D341Med (cell line): ENCODE measurements at places on chromosomes 2 and 18.

DNA sequence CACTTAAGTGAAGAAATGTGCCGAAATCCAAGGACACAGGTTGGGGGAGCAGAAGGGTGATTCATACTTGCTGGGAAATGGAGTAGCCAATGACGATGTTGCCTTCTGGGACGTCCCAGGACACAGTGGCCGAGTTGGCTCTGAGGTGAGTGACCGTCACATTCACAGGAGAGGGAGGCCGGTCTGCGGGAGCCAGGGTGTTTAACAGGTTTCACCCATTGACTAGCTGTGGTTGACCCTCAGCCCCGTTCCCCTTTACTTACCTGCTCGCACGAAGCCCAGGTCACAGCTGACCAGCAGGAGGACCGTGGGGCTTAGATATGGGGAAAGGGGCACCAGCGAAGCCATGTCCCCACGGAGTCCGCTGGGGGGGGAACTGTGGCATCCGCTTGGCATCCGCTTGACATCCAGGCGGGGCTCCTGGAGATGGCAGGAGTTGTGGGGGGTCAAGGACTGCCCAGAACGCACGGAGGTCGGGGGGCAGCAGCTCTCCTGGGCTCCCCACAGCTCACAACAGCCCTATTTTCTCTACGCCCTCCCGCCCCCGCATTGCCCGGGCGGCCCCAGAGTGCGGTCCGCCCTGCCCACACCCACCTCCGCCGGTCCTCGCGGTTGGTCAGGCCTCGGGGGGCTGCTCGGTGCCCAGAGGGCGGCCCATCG lies 586 bp downstream of the FNDC4 start:
- no peak for DNase-seq

GRCh38 chr18:68566991-68567390 lies 147.9 kb downstream of the TMX3 start:
- DNase-seq: no peak

DNA sequence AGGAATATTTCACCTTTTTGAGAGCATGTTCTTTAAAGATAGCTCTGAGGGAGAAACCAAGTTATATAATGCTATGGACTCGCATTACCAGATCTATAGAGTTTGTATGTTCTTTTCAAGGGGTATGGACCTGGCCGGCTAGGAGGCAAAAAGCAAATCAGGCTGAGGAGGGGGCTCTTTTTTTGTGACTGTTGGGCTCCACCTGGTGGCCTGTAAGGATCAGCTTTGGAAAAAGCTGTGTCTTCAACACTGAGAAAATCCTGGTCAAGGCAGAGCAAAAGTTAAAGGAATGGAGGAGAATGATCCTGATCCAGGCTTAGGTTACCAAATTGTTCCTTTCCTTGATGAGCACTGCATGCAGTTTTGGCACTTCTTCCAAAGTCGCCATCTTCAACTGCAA lies 180.5 kb downstream of the DIS3L2 start:
- DNase-seq: peak; percentile 67

GRCh38 chr2:15448250-15448839 lies 112.8 kb downstream of the NBAS start:
- DNase-seq: no peak

- DNase-seq: no peak
These were observed 44.0 kb downstream of the SDC1 start for GRCh38 chr2:20180676-20181648.

- DNase-seq: peak; percentile 5
These were observed 14.2 kb upstream of the GAL3ST2 start for GRCh38 chr2:241762321-241762932.

DNA sequence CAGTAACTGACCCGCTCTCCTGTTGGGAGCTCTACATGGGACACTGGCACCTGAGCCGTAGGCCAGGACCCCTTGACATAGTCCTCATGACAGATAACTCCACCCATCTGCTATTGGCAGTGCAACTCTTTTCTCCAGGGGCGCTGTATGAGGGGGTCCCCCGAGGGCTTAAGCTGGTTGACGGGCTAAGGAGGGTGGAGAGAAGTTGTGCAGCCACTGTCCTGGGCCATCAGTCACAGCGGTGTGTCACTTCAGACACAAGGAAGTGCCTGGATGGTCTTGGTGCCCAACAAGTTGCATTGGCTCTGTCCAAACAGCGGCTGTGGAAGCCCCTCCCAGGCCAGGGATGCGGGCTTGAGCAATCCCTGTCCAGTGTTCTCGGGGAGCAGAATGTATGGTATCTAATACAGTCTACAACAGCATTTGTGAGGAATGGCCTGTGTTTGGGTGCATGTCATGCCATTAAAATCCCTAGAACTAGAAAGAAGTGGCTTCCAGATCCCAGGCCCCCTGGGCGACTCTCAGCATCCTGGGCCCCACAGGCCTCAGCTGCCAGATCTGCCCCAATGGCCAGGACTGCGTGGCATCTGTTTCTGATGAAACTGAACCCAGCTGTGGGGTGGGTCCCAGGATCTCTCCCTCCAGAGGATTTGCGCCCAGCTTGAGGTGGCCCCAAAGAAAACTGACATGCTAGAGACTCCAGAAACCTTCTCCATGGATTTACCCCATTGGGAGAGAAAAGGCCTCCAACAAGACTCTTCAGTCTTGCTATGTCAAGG lies 23.3 kb downstream of the TTC32 start:
- DNase-seq: no peak

GRCh38 chr2:50449306-50449705 lies 582.6 kb downstream of the NRXN1 start:
- DNase-seq: no peak

DNA sequence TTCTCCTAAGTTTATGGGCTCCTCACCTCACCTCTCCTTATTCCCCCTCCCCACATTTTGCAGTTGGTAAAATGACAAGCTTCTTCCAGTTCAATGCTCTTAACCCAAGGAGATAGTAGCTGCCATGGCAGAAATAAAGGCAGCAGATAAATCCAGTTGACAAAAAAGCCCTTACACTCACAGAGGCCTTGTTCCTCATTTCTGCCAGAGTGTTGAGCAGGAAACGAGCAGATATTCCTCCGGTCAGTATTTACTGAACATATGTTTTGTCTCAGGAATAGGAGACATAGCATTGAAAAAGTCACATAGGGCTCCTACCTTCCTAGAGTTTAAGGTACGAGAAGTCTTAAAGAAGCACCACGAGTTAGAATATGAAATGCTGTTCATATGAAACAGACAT lies 493.7 kb upstream of the TNP1 start:
- DNase-seq: no peak

- no peak for DNase-seq
These were observed 17.8 kb downstream of the CFAP210 start for GRCh38 chr2:169676357-169676756.

DNA sequence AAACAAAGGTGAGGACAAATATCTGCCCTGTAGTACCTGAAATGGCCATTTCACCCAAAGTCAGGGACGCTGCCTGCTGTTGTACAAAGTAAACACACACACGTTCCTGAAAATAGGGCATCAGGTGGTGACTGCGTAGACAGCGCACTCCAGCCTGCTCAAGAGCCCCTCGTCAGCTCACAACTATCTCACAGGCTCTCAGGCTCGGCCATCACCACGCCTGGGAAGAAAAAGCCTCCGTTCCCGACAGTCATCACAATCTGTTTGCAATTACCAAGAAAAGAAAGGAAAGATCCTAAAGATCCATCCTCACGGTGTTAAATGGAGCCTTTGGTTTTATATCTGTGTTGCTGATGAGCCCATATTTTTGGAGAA lies 230.2 kb downstream of the ZNF516 start:
- no peak for DNase-seq

- DNase-seq: no peak
These were observed 42.1 kb downstream of the TPGS2 start for GRCh38 chr18:36786686-36787085.

- DNase-seq: no peak
These were observed 64.1 kb upstream of the MEIS1 start for GRCh38 chr2:66370824-66371223.

GRCh38 chr2:148207111-148207510 lies 186.2 kb downstream of the MBD5 start:
- DNase-seq: no peak

GRCh38 chr2:109343460-109343859 lies 214.5 kb downstream of the SH3RF3 start:
- no peak for DNase-seq

GRCh38 chr2:241686324-241686649 lies 328 bp downstream of the DTYMK start:
- DNase-seq: no peak

- no peak for DNase-seq
These were observed 59.9 kb upstream of the TGFA start for GRCh38 chr2:70613521-70613920.

- DNase-seq: peak; percentile 67
These were observed 223.1 kb downstream of the AGAP1 start for GRCh38 chr2:235716875-235717496.

DNA sequence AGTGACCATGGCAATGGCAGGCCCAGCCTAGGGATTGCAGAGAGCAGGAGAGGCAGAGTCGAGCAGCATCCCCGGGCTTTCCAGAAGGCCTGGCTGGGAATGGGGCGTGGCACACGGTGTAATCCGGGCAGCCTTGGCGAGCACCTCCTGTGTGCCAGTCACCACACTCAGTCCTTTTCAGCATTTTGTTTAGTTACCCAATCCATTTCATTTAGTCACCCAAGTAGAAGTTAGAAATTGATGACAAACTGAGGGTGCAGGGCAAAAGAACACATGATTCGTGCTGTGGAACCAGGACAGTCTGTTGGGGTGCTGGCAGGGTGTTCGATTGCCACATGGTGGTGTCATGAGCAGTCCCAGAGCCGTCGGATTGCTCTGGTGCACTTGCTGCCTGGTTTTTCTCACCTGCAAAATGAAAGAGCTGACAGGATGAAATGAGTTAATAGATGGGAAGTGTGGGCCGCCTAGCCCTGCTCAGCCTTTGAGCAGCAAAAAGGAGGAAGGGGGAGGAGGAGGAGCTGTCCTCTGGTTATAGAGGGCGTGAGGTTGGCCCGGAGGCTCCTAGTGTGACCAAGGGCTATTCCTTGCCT lies 299.4 kb downstream of the AGAP1 start:
- DNase-seq: peak; percentile 52

- no peak for DNase-seq
These were observed 1.5 kb upstream of the MPPE1 start for GRCh38 chr18:11909591-11910026.

DNA sequence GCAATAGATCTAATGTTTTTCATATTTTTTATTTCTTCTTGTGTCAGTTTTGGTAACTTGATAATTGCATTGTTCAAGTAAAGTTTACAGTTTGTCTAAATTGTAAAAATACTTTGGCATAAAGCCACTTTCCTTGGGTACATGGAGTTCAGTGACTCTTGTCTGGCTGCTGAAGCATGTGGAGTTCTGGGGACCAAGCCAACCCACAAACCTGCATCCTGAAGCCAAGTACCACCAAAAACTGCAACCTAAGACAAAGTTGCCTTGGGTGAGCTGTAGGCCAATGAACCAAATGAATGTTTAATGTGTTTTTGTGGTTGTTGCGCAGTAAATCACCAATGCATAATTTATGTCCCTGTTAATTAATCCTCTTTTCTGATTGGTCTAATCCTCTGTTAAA lies 872.6 kb downstream of the BCL11A start:
- DNase-seq: no peak

GRCh38 chr2:167438206-167438605 lies 549.9 kb downstream of the XIRP2 start:
- no peak for DNase-seq

DNA sequence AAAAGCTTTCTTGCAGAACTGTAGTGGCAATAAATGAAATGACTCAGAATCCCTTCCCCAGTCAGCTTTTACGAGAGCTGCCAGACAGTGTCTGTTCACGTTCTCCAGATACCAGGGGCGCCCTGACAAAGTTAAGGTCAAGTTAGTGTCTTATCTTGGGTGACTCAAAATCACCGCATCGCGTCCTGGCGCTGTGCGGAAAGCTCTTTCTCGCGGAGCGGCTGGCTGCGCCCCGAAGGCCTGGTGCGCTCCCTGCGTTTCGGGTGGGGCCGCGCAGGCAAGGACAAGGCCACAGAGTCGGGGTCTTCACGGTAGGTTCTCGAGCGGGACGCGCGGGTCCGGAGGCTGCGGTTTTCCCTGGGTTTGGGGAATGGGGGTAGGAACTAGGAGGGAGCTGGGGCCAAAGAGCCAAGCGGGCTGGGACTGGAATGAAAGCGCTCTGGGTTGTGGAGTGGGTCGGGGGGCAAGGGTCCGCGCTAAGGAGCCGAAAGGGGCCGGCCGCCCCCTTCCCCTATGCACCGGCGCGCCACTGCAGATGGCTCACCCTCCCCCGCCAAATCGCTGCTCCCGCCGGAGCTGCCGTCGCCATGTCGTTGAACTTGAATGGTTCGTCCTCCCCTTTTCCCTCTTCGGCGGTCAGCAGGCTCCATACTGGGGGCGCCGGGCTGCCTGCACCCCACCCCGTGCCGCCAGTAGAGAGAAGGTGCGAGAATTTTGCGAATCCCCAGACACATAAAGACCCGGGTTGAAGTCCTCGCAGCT lies 2.6 kb upstream of the HOXD11 start:
- no peak for DNase-seq

- DNase-seq: no peak
These were observed 129.8 kb downstream of the PDE11A start for GRCh38 chr2:177942731-177943130.

DNA sequence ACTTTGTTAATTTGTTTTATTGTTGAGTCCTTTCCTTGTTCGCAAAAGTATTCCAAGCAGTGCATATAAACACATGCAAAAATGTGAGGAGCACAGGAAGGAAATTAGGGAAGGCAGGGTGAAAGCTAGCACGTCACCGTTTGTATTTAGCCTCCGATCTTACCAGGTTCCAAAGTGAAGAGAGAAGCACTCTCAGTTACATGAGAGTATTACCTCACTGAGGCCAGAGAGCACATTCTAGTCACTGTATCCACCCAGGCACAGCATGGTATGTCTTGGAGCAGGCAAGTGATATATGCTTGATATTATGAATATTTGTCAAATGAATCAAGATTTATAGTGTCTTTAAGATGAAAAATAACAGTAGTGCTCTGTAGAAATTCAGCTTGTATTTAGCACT lies 6.5 kb upstream of the TMEM182 start:
- DNase-seq: no peak

DNA sequence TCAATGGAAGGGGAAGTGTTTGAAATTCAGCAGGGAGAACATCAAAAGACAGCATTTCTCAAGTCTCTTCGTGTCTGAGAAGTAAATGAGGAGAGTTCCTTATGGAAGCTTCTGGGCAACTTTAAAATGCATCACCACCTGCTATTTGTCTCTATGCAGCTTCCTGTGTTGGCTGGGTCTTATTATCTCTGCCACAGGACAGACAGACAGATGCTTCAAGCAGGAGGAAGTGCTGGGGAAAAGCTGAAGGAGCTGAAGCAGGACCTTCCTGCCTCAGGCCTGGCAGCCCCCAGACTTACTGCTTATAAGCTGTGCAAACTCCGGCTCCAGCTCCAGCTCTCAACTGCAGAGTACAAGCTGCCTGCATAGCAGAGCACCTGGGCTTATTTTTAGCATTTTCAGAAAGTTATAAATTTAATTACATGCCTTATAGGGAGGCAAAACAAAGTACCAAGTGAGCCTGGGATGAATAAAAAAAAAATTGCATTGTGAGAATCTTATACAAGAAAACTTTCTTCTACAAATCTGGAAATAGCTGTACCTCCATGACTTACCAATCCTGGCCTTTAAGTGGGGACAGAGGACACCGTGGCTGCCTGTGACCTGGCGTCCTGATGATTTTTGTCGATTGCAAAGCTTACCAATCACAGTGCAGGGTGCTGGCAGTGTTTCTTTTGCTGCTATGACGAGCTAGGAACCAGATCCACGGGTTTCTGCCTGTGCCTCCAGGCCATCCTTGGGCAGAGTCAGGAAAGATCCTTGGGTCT lies 206.3 kb downstream of the SEPTIN10 start:
- no peak for DNase-seq

GRCh38 chr18:51391215-51391614 lies 193.7 kb upstream of the MEX3C start:
- DNase-seq: no peak

- DNase-seq: no peak
These were observed 52.7 kb downstream of the MAP2 start for GRCh38 chr2:209476367-209477208.
